ENCODE measurements at places on chromosomes 1 and 21.

DNA sequence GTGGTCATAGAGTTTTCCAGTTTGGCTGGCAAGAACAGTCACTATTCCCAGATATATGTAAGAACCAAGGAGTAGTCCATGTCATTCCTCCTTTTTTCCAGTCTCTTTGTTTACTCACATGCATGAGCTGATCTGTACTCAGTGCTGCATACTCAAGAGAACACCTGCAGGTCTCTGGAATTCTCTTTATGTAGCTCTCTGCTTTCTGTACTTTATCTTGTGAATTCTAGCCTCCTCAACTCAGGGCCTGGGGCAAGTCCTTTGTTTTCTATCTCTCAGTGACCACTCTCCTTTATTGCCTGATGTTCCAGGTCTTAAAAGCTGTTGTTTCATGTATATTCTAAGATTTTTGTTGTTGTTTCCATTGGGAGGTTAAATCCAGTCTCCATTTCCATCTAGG is 478.9 kb downstream of the DPYD start:
- DNase-seq, result no peak

DNA sequence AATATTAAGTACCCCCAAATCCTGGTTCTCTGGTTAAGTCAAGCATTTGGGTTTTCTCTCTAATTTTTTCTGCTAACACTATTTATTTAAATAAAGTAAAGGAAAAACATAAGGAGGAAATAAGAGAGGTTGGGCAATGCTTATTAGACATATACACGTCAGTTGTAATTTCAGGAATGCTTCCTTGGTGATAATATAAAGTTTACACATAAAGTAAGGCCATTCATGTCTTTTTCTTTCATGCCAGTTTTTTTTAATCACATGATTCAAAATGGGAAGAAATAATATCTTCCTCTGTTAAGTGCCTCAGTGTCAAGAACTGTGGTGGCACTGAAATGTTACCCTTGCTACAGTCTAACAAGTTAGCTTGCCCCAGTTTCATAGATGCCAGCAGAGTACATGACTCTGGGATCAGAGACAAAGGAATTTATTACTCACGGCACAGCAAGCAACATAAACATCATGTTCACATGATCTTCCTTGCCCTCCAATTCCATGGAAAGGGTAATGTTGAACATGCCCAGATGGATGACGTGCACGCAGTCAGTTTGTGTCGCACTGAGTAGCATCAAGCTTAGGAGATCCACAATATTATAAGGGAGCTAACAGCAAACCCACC is 184.9 kb downstream of the PLA2G4A start:
- peak; percentile 59 for DNase-seq

DNA sequence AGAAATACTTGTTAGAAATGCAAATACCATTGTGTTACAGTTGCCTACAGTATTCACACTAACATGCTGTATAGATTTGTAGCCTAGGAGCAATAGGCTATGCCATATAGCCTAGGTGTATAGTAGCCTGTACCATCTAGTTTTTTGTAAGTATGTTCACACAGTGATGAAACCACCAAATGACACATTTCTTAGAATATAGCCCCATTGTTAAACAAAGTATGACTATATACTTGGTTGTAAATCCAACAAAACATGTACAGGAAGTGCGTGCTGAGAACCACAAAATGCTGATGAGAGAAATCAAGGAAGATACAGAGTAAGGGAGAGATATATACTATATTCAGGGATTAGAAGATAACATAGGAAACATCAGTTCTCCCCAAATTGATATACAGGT is 92.2 kb downstream of the POU2F1 start:
- no peak for DNase-seq

DNA sequence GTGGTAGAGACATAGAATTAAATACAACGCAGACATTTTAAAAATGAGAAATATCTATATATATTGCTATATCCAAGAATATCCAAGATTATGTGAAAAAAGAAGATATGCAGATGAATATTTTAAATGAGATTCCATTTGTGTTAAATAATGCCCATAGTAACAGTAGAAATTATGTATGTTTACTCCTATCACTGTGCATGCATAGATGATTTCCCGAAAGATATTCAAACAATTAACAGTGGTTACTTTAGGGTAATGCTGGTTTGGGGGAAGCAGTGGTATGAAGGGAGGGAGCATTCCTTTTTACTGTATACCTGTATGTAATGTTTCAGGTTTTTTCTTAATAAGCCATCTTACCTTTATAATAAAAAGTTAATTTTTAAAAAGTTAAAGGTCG is 25.1 kb downstream of the DNTTIP2 start:
- no peak for DNase-seq

DNA sequence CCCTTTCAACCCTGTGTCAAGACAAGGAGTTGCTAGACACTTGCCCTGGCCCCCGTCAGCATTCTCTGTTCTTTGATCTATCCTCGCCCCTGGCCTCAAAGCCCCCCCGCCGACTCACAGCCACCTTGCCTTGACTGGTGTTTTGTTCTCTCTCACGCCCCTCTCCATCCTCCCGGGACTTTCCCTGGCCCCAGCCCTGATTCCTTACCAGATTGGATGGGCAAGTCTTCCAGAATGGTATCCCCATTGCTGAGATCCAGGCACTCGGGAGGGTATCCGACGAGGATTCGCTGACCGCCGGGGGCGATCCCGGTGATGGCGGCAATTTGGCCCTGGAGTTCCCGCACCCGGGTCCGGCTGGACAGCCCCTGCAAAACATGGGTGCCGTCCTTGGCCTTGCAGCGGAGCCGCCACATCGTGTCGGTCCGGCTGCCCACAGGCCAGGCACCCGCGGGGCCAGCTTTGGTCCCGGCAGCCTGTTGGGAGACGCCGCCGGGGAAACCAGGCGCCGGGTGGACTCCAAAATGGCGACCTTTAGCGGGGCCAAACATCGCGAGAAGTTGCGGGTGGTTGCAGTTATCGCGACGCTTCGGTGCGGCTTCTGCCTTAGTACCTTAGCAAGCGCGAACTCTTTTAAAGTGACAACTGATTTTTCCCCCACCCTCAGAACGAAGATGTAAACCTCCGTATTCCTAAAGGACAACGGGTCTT is 373 bp downstream of the YOD1 start:
- DNase-seq, result peak; percentile 95

DNA sequence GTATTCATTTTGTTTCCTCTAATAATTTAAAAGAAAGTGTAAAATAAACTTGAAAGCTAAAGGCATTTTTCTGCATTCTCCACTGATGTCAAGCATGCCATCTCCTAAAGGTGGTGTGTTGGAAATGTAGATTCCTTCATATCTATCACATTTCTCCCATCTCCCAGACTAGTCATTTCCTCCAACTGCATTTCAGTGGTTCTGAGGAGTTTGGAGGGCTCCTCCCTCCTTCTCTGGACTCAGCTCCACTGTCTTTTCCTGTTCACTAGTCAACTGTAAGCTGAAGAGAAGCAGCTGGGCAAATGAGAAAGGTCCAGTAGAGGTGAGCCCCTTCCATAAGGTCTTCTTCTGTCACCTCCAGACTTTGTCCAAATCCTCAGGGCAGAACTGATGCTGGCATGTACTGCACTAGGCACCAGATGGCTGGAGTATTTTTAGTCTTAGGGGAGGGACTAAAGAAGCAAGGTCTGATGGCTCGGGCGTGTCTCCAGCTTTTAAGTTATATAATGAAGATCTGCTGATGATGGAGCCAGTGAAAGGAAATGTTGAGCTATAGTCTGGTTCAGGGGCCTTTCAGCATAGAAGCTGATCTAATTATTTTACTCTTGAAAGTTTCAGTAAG is 186.1 kb downstream of the NTNG1 start:
- no peak for DNase-seq

Data from cardiac muscle cell (in vitro differentiated cells and primary cell).